ENCODE measurements at places on chromosomes 12 and 14.

DNA sequence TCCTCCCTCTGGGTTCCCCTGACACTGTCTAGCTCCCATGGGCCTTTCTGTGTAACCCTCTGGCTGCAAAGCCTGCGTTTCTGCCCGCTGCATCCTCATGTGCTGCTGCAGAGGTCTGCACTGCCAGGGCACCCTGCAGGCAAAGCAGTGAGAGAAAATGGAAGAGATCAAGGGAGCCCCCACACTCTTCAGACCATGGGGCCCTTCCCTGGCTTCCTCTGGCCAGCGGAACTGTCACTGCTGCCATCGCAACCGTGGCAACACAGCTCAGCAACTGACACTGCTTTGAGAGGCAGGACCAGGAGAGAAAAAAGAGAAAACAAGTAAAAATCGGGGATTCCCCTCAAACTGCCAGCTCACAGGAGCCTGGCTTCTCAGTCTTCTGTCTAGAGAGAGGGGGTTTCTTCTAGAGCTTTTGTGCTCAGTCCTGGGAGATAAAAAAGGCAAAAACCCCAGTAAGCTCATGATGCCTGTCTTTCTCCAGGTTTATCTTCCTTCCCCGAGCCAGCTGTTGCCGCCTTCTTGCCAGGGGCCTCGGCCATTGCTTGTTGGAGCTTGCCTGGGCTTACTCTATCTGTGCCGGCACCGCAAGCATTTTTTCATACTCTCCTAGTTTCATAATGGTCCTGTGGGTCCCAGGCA is 38.9 kb downstream of the C14orf132 start:
- no peak for DNase-seq

GRCh38 chr14:32043624-32044023 is 33.5 kb upstream of the ARHGAP5 start:
- no peak for DNase-seq

- DNase-seq = no peak
Observed at GRCh38 chr12:34298971-34299801, 276.9 kb downstream of the ALG10 start.

DNA sequence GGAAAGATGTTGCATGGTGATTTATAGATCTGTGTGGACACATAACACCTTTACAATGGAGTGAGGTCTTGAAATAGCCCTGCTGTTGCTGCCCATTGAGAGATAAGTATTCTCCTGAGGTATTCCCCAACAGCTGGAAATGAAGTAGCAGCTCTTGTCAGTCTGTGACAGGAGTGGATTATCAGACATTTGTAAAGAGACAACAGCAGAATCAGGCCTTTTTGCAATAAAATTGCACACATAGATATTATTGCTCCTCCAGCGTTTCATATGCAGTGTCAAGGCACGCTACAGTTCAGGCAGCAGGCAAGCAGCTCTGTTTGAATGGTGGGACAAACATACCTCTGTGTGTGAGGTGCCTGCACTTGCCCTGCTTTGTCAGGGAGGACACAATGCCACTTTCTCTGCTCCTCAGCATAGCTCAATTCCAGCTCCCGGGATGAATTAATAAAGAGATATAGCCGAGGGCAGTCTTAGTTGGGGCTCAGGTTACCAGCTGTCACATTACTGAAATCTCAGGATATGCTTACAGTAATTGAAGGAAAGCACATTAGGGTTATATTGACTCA is 49.4 kb downstream of the BICD1 start:
- DNase-seq = no peak

- DNase-seq = no peak
Observed at GRCh38 chr12:94783862-94784261, 133.5 kb upstream of the TMCC3 start.

GRCh38 chr12:49170924-49171323 is 18.0 kb downstream of the TUBA1A start:
- no peak for DNase-seq

DNA sequence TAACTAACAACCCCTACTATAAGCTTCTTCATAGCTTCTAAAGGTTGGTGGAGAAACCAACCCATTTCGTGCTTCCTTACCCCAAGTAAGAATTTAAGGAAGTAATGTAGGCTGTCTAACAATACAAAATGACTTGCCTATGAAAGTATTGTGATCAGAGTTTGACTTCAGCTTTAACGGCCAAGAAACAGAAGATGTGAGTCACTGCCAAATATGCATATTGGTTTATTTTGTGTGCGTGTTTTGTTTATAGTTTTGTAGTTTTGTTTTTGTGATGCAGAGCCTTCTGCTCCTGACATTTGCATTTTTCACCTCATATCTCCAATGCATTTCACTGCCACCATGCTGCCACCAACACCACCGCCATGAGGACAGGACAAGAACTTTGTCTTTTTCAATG is 146.0 kb downstream of the FBXL14 start:
- no peak for DNase-seq

GRCh38 chr14:71324767-71325272 is 417.6 kb downstream of the PCNX1 start:
- peak; percentile 65 for DNase-seq

- no peak for DNase-seq
Observed at GRCh38 chr12:90254796-90255195, 546.2 kb upstream of the ATP2B1 start.
